ENCODE measurements at places on chromosomes 12 and 14. TPM values are rescaled to one million over a fixed set of nuclear protein-coding genes. Genes with fewer than 3 reads are reported as not detected.

The CELA1 gene
- total RNA-seq = not detected

The NANOG gene
- under 0.01 TPM for total RNA-seq

The C12orf42 gene
- 0.94 TPM for total RNA-seq

The ZCRB1 gene
- total RNA-seq = 15.3 TPM

The PTPRO gene
- 283 TPM for total RNA-seq

The PWP1 gene
- 78.6 TPM for total RNA-seq

The TMBIM4 gene
- total RNA-seq = 24.7 TPM

The SLC25A21 gene
- 1.9 TPM for total RNA-seq

The DGLUCY gene
- 30.4 TPM for total RNA-seq

The KIF5A gene
- 97.0 TPM for total RNA-seq

The CCDC38 gene
- not detected for total RNA-seq

The SPTB gene
- total RNA-seq = 23.5 TPM

The AQP6 gene
- total RNA-seq = 0.31 TPM

Data from parietal lobe (tissue), 2 donors.